ENCODE measurements at places on chromosomes 2 and 18.

GRCh38 chr2:233456111-233456510 is 101.8 kb downstream of the DGKD start:
- no peak for DNase-seq

GRCh38 chr2:97757062-97757461 is 43.7 kb downstream of the ZAP70 start:
- no peak for DNase-seq

GRCh38 chr2:112814278-112814677 is 22.3 kb downstream of the IL1B start:
- no peak for DNase-seq

- DNase-seq, result peak; percentile 35
Observed at GRCh38 chr2:239630618-239631286, 229.9 kb upstream of the HDAC4 start.

DNA sequence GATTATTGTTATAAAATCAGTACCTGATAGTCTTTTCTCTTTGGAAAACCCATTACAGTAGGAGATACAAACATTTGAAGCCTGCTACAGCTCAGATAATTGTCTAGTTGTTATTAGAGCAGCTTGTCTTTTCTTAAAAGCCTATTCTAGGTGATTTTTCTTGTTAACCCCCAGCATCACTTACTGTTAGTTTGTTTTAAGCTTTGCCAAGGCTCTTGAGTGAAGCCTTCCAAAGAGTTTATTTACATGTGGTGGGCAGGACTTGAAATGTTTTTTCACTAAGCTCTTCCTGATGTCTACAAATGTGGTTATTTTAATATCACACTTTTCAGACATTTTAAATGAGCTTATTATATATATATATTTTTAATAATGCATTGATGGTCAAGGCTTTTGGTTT is 791.3 kb downstream of the PLCL1 start:
- DNase-seq, result no peak

DNA sequence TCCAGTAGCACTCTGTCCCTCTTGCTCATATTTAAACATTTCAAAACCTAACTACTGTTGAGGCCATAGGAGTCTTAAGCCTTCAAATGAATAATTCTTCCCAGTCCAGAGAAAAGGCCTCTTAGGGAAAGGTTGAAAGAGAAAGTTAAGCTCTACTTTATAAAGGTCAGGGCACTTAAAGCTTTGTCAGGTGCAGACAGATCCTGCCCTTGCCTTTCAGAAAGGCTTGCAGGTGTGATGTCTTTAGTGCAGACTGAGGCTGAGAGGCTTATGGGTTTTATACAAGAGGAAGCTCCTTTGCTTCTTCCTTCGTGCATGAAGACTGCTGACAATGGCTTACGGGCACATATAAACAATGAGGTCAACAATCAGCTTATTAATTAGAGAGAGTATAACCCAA is 105.0 kb upstream of the LINC00305 start:
- no peak for DNase-seq

GRCh38 chr2:60806988-60807681 is 51.1 kb downstream of the PAPOLG start:
- DNase-seq, result peak; percentile 73

- DNase-seq, result no peak
Observed at GRCh38 chr2:225270053-225270452, 129.5 kb upstream of the NYAP2 start.

- DNase-seq, result no peak
Observed at GRCh38 chr18:6891788-6892187, 162.3 kb downstream of the ARHGAP28 start.

DNA sequence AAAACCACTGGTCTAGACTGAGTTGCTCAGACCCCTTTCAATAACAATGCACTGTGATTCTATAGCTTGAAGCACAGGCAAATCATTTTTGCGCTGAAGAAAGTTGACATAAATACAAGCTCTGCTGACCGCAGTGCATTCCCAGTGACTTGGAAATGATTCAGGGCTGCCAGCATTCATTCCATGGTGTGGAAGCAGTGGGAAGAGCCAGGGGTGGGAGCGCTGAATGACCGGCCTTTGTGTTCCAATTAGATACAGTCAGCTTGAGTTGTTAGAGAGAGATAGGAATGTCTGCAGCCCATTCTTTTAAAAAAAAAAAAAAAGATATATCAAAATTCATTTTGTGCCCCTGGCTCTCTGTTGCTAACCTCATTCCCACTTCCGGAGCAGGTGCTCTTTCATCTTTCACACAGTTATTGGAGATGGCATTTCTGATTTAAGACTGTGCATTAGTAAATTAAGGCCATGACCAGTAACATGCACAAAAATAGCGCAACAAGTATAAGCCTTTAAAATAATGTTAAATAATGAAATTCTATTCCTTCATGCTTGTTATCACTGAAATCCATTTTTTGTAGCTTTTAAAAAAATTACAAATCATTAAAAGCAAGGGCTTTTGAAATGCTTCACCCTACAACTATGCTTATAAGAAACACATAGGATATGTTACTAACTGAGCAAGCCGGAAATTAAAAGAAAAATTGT is 59.4 kb upstream of the CTLA4 start:
- peak; percentile 92 for DNase-seq

- no peak for DNase-seq
Observed at GRCh38 chr2:241218131-241219029, 29.9 kb downstream of the ANO7 start.

DNA sequence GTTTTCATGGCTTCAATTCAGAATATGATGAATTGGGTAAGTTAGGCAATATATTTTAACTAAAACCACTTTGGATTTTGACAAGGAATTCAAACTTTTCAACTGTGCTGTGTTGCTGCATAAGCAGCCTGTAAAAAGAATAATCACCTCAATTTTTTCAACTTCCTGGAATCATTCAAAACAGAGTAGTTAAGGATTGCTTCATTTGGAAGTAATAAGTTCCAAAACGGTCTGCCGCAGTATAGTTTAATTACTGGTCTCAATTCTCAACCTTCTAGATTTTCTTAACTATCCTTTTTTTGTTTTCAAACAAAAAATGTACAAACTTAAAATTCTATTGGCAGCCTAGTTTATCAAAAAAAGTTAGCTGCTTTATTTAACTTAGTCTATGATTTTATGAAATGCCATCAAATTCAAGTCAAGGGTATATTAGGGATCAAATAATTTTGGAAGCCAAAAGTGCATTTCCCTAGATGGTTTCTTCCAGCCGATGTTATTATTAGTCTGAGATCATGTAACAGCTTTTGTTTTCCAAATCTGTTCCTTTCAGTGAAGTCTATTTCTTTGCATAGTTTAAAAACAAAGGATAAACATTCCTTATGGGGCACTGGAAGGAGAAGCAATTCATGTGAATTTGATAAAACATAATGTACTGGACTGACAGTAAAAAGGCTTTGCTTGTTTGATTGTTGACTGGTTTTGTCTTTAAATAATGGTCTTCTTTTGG is 76.1 kb upstream of the ETAA1 start:
- no peak for DNase-seq

DNA sequence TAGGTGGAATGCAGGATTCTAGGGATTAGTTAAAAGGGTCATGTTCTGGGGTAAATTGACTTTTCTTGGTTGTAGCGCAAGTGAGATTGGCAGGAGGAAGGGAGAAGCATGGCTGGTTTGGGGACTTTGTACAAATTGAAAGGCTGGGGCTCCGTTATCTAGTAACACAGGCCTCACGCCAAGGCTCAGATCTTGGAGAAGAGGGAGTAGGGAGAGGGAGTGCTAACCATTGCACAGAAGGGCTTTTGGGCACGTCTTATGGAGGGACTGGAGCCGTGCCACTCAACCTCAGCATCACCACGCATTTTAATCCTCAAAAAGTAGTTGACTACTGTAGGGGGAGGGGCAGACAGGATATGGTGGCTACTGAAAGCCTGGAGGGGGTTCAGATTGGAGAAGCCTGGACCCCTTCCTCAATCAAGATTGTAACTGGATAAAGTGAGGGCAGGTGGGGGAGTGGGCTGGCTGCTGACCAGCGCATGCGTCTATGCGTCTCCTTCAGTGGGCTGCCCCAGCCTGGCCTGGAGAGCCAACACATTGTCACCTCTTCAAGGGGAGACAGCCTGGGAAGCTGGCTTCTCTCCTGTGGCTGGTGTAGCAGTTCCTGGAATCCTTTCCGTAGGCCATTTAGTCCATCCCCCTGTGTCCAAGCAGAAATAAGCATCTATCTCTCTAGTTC is 14.3 kb downstream of the IGFBP5 start:
- no peak for DNase-seq

GRCh38 chr2:9360701-9361100 is 62.6 kb downstream of the ITGB1BP1 start:
- no peak for DNase-seq

GRCh38 chr2:233079473-233079877 is 19.3 kb downstream of the INPP5D start:
- no peak for DNase-seq

- no peak for DNase-seq
Observed at GRCh38 chr18:432791-433190, 67.7 kb downstream of the COLEC12 start.

DNA sequence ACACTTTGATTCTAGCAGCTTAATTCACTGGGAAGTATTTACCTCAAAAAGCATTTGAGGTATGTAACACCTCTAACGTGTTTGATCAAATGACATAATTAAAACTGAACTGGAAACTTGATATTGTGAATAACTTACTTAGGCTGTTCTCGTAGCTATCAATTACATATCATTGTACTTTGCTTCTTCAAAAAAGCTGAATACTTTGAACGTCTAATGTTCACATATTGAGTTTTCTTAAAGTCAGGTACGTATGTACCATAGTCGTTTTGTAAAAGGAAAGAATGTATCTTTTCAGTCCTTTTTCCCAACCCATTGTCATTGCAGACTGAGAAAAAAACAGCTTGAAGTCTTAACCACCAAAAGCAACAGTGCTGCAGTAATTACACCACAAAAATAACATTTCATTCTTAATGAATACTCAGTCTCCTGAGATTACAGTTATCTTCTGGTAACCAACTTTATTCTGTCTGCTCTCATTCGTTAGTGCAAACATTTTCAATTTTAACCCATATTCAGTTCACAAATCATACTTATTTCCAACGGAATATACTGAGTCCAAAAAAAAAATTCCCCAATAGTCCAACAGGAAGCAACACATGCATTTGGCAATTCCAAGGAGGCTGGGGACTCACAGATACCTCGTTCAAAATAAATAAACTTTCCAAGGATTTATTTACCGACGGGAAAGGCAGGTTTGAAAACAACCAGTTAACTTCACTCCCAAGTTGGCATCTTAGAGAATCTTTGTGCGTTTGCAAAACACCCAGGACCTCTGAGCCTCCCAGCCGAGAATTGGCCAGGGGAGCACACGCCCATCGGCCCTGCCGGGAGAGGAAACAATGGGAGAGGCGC is 1.1 kb downstream of the CHN1 start:
- no peak for DNase-seq

DNA sequence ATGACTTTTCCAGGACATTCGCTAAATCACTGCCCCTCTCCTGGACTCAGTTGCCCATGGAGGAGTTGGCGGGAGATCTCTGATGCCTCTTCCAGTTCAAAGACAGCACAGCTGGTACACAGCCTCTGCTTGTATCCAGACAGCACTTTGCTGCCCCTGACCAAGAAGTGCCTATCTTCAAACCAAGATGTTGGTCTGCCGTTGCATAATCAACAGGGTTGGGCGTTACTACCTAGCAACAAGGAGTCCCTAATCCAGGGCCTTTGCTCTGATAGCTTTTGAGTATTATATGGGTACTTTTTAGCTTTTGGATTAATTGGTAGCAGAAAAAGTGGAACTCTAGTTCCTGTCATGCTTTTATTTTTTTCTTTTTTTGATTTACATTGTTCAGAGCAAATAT is 166.6 kb downstream of the FAM210A start:
- DNase-seq, result no peak

- no peak for DNase-seq
Observed at GRCh38 chr2:235131334-235132305, 179.8 kb downstream of the SH3BP4 start.

DNA sequence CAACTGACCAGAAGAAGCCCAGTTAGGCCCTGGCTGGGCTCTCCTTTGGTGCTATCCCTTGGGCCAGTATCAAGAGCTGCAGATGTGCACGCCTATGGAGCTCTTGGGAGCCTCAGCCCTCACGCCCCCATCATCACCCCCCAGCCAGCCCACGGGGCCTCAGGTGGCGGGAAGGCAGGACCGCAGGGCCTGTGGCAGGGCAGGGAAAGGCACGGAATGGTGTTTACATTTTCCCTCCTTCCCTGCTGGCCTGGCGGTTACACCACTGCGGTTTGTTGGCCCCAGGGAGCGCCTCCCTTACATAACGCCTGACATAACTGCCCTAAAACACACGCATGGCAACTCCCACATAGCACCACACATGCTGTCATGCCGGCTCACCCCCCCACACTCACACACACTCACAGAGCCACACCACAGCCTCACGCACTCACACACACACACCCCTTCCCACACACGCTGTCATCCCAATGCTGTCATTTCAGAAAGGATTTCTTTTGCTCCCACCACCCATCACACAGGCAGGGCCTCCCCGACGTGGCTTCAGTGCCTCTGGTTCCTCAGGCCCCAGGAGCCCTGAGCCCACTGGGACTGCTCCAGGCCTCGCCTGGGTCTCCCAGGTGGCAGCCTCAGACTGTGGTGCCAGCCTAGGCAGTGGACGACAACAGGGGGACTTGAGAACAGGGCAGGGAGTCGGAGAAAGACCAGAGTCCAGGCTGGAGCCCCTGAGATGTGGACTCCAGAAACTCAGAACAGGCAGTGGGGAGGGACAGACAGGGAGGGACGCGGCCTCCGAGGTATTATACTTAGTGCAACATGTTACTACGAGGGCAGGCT is 15.7 kb downstream of the ZFP36L2 start:
- peak; percentile 79 for DNase-seq

DNA sequence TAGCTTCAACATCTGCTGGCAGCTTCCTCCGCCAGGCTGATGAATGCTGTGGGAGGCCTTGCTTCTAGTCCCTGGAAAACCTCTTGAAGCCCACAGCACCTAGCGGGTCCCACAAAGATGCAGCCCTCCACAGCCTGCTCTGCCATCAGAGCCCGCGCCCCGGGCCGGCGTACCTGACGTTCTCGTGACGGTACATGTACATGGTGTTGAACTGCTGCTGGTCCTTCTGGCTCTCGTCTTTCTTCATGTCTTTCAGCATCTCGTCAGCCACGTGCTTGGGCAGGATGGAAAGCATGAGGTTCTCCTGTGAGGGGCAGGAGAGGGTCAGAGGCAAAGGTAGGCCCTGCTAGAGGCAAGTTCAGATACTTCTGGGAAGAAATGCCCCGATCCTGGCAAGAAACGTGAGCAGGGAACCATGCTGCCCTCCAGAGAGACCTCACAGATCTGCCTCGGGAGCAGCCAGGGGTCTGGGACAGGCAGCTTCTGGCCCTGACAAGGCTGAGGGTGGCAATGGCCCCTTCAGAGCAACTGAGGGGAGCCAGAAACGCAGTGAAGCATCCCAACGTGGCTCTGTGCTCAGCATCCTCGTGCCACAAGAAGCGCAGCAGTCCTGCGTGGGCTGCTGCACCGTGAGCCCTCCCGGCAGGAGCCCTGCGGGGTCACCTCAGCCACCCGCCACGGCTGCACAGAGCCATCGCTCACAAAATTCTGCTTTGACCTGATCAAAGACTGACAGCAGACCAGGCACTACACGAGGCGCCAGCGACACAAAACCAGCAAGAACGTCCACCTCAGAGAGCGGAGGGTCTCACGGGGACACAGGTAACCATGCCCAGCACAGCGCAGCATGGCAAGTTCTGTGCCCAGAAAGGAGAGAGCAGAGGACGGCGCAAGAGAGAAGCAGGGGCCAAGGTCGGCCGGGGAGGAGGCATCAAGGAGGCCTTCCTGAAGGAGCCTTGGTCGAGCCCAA is 49.1 kb downstream of the CENPO start:
- no peak for DNase-seq
